Nasal cavity respiratory epithelium epithelial cell of viscerocranial mucosa (primary cell): ENCODE measurements at places on chromosomes 4 and X. TPM values are rescaled to one million over a fixed set of nuclear protein-coding genes. Genes with fewer than 3 reads are reported as not detected.

The DIPK2B gene
- total RNA-seq: not detected in 2 replicates

The PLAC8 gene
- 0.68 and 4.0 TPM in 2 replicates for total RNA-seq

The MOSPD2 gene
- 11.6 and 21.2 TPM in 2 replicates for total RNA-seq

The CTAG1B gene
- not detected in 2 replicates for total RNA-seq

The MID2 gene
- total RNA-seq: 24.9 and 31.2 TPM in 2 replicates

The AMBN gene
- not detected in 2 replicates for total RNA-seq

The TAF1 gene
- 32.1 and 64.4 TPM in 2 replicates for total RNA-seq

The SOWAHD gene
- total RNA-seq: under 0.01 and 0.07 TPM in 2 replicates

The P2RY4 gene
- total RNA-seq: 0.07 TPM in 1 of 2 replicates, not detected in the other

The HMX1 gene
- not detected in 2 replicates for total RNA-seq

The PAGE4 gene
- total RNA-seq: not detected in 2 replicates

The C4orf36 gene
- 1.7 and 3.1 TPM in 2 replicates for total RNA-seq

The IQCM gene
- total RNA-seq: not detected in 2 replicates

The TLR10 gene
- under 0.01 TPM in 1 of 2 replicates, not detected in the other for total RNA-seq

The CTAG2 gene
- not detected in 2 replicates for total RNA-seq

The FHDC1 gene
- total RNA-seq: 1.7 and 11.4 TPM in 2 replicates

The PDZD4 gene
- 0.36 TPM in 1 of 2 replicates, not detected in the other for total RNA-seq

The KDR gene
- total RNA-seq: 0.43 TPM in 1 of 2 replicates, not detected in the other

The SLC4A4 gene
- under 0.01 and 0.21 TPM in 2 replicates for total RNA-seq

The ESX1 gene
- not detected in 2 replicates for total RNA-seq

The C1QTNF7 gene
- total RNA-seq: not detected in 2 replicates

The KLB gene
- total RNA-seq: under 0.01 TPM in 2 replicates

The OPRPN gene
- not detected in 2 replicates for total RNA-seq

The REPS2 gene
- total RNA-seq: 0.68 and 3.6 TPM in 2 replicates

The PPBP gene
- 6.2 TPM in 1 of 2 replicates, not detected in the other for total RNA-seq

The PNMA6F gene
- total RNA-seq: not detected in 2 replicates

The SPP1 gene
- not detected in 2 replicates for total RNA-seq

The GJB1 gene
- total RNA-seq: not detected in 2 replicates

The CSAG1 gene
- not detected in 2 replicates for total RNA-seq

The XG gene
- 0.43 and 6.5 TPM in 2 replicates for total RNA-seq

The MND1 gene
- 0.28 and 1.7 TPM in 2 replicates for total RNA-seq

The EPGN gene
- 103 and 116 TPM in 2 replicates for total RNA-seq

The ACSL1 gene
- 38.6 and 161 TPM in 2 replicates for total RNA-seq

The FANCB gene
- total RNA-seq: 2.1 and 2.2 TPM in 2 replicates

The NSG1 gene
- total RNA-seq: 5.1 and 15.3 TPM in 2 replicates

The WDR17 gene
- total RNA-seq: under 0.01 and 3.5 TPM in 2 replicates

The RIBC1 gene
- total RNA-seq: 0.34 and 0.50 TPM in 2 replicates

The SSX2 gene
- total RNA-seq: not detected in 2 replicates

The NR0B1 gene
- total RNA-seq: not detected in 2 replicates

The FREM3 gene
- total RNA-seq: not detected in 2 replicates

The NDP gene
- total RNA-seq: 0.07 TPM in 1 of 2 replicates, not detected in the other

The GAGE13 gene
- not detected in 2 replicates for total RNA-seq

The MTMR8 gene
- 0.68 and 1.1 TPM in 2 replicates for total RNA-seq

The ZNF732 gene
- total RNA-seq: 0.68 and 1.8 TPM in 2 replicates

The PLXNB3 gene
- total RNA-seq: 2.7 and 28.8 TPM in 2 replicates

The KIF4A gene
- 0.14 and 0.34 TPM in 2 replicates for total RNA-seq

The PGAM4 gene
- total RNA-seq: not detected in 2 replicates

The PASD1 gene
- not detected in 2 replicates for total RNA-seq

The SAGE1 gene
- total RNA-seq: not detected in 2 replicates

The VAMP7 gene
- total RNA-seq: 29.2 and 32.1 TPM in 2 replicates

The ENPEP gene
- total RNA-seq: 0.34 TPM in 1 of 2 replicates, not detected in the other

The LINC00632 gene
- under 0.01 and 0.14 TPM in 2 replicates for total RNA-seq
